ENCODE measurements at places on chromosomes 16 and 17. TPM values are rescaled to one million over a fixed set of nuclear protein-coding genes. Genes with fewer than 3 reads are reported as not detected.
A peak's percentile ranks its signal among the peaks of the same experiment; 100 is the strongest.

DNA sequence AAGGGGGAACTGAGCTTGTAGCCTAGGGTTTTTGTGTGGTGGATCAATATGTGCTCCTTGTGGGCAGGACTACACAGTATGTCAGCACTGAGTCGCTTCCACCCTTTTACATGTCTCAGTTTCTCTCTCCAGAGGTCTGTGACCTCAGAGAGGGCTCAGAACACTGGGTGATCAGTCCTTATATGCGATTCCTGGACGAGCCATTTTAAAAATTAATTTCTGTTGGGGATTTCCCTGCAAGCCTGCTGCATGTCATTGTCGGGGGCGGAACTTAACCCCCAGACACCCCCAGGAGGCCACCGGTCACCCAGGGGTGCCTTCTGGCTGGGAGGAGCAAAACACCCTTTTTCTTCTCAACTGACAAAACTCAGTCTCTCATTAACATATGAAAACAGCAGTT is 14.1 kb downstream of the DHRS7B start:
- DNase-seq: no peak

DNA sequence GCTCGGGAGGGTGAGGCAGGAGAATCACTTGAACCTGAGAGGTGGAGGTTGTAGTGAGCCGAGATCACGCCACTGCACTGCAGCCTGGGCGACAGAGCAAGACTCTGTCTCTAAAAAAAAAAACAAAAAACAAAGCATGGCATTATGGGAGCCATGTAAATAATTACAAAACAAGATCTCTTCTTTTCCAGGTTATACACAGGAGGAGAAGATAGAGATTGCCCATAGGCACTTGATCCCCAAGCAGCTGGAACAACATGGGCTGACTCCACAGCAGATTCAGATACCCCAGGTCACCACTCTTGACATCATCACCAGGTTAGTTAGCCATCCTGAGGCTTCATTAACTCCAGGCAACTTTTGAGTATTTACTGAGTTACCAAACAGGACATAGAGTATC is 52.1 kb upstream of the ABCC11 start:
- DNase-seq: no peak

- DNase-seq: no peak
Measured at GRCh38 chr17:7292729-7293128, 1.7 kb downstream of the YBX2 start.

GRCh38 chr17:2089021-2089422 is 34.1 kb downstream of the HIC1 start:
- no peak for DNase-seq

- no peak for DNase-seq
Measured at GRCh38 chr17:81735264-81736102, 23.4 kb downstream of the SLC25A10 start.

Gene EVPLL
- not detected for total RNA-seq

DNA sequence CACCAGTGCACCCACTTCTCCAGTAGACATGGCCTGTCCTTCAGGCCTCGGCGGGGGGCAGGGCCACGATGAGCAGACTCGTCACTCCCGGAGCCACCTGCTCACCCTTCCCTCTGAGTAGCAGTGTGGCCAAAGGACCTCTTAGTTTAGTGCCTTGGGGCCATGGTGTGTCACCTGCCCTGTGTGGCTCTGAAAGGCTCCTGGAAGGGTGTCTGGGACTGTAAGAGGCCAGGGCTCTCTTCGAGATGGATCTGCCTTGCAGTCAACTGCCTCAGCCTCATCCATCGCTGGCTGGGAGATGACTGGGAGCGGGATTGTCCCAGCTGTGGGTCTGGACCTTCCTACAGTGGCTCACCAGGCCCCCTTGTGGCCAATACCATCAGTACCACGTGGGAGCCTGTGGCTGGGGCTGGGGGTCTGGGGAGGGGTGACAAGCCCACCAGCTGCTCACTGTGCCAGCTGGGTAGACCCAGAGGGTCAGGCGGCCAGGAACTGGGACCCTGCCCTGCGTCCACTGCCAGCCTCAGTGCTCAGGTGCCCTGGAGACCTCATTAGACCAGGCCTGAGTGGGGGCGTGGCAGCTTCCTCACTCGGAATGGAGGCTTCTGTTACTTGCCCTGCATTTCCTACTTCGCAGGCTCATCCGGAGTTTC is 133.4 kb downstream of the OR1D5 start:
- peak; percentile 20 for DNase-seq

DNA sequence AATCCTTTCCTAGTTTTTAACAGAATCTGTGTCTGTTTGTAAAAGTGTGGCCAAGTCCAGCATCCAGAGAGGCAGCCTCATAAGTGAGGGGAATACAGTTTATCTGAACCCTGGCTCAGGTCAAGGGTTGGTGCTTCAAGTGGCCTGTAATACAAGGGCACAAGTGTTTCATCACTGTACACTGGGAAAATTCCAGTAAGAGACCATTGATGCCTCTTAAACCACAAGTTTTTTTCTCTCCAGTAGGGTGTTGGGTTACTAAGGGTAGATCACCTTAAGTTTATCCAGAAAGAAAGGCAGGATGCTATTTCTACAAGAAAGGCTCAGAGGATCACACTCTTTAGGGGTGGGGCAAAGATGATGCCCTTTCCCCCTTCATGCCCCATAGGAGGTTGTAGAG is 96.7 kb downstream of the CDYL2 start:
- no peak for DNase-seq

DNA sequence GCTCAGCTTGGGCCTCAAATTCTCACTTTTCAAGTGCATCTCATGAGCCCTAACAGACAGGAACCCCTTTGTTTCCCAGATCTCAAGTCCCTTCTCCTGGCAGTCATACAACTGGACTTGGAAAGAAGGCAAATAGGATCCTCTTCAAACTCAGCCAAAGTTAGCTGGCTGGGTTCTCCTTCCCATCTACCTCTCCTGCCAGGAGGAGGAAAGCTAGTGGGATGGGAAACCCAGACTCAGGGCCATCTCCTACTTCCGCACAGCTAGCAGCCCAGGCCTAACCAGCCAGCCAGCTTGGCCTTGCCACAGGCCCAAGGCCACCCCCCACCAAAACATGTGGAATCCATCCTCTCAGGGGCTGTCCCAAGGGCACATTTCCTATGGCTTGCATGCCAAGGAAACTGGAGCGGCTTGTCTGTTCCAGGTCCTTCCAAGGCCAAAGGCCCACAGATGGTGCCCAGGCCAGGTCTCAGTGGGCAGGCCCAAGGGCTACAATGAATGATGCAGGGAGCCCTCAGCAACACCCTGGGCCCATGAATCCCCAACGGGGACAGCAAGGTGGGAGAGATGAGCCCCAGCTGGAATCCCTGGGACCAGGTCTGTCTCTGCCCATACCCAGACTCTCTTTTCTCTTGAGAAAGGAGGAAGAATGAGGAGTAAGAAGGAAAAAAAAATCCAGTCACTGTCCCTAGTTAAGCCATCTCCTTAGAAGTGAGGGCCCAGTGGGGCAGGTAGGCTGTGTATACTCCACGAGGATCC is 1.7 kb downstream of the SMARCD2 start:
- DNase-seq: no peak

- DNase-seq: no peak
Measured at GRCh38 chr17:12851901-12852435, 62.7 kb downstream of the ARHGAP44 start.

DNA sequence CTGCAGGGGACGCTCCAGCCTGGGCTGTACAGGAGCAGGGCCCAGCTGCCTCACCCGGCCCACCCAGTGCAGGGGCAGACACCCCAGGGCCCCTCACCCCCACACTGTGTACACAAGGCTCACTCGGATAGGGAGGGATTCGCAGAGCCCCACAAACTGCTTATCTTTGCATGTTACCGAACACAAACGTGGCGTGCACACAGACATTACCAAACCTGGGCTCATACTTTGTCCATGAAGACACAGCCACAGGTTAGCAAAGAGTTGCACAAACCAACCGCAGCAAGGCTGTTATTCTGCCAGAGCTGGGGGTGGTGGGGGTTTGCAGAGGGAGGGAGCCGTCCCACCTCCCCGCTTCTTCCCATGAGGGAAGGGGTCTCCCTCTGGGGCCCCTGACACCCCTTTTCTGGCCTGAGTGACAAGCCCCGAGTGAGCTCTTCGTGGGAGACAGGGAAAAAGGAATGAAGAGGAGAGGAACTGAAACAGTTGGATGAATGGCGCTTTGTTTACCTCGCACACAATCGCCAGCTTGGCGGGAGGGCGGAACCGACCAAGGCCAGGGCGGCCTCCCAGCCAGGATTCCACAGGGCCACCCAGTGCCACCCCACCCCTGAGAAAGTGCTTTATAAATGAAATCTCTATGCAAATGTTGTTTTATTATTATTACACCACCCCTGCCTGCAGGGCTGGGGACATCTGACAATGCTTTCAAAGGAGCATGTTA is 434 bp upstream of the CPSF4L start:
- no peak for DNase-seq

DNA sequence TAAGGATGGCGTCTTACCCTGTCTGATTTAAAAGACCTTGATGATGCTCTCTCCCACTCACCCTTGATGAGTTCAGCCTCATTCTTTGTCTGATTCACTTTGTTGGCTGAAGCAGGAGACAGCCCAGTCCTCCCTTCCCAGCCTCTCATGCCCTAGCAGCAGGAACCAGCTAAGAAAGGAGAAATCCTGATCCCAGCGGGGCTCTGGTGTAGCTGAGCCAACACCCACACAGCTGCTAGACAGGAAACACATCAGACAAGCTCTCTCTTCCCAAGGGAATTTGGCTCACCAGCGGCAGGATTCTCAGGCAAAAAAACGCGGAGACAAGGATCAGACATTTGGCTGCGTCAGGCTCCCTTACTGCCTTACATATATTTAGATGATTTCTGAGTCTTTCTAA is 211.5 kb downstream of the CDH11 start:
- DNase-seq: no peak

Gene ITGAX
- total RNA-seq: 42.0 TPM

Gene CCL7
- not detected for total RNA-seq

Gene CHST5
- total RNA-seq: 0.10 TPM

- no peak for DNase-seq
Measured at GRCh38 chr16:61823326-61823725, 212.9 kb downstream of the CDH8 start.

DNA sequence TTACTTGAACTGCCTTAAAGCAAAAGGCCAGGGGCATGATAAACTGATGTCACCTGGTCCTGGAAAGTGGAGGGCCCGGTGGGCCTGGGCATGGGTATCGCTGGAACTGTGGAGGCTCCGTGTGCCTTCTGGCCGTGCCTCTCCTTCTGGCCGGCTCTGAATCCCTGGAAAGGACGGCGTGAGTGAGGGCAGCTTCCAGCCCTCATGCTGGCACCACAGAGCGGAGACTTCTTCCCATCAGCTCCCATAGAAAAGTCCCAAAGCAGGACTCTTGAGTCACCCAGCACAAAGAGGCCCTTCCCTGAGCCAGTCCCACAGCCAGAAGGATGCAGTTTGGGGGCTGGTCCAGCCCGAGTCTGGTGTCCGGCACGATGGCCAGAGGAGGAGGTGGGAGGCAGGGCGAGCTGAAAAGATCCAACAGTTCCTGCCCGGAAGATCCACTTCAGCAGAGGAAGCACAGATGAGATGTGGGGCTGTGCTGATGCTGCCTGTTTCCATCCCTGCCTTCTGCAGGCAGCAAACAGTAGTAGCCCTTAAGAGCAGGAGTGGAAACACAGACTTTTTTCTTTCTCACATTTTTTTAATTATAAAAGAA is 7.8 kb downstream of the GAA start:
- DNase-seq: no peak

Gene ABCC11
- not detected for total RNA-seq

GRCh38 chr17:9948928-9949327 is 43.9 kb upstream of the RCVRN start:
- DNase-seq: no peak

DNA sequence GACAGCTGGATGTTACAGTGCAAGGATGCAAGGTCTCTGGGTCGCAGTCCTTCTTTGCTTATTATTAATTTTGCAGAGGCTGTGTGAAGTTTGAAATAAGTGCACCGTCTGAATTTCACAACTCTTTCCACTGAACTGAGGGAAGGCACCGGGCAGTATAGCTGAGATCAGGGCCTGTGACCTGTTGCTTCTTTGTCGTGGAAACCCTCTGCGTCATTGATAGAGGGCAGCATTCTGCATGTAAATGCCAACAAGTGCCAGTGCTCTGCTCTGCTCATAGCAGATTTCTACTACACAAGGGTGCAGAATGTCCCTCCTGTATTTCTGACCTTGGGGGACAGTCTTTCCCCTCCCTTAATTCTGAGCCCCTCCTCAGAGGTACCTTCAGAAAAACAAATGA is 26.0 kb downstream of the CD300LF start:
- no peak for DNase-seq

- no peak for DNase-seq
Measured at GRCh38 chr16:21989133-21989532, 11.8 kb downstream of the PDZD9 start.
